Nucleus accumbens (tissue), 56 donors: ENCODE measurements at places on chromosomes 1 and 21.

GRCh38 chr1:155026588-155026987, 7.0 kb downstream of the DCST2 start:
- DNase-seq = no peak

DNA sequence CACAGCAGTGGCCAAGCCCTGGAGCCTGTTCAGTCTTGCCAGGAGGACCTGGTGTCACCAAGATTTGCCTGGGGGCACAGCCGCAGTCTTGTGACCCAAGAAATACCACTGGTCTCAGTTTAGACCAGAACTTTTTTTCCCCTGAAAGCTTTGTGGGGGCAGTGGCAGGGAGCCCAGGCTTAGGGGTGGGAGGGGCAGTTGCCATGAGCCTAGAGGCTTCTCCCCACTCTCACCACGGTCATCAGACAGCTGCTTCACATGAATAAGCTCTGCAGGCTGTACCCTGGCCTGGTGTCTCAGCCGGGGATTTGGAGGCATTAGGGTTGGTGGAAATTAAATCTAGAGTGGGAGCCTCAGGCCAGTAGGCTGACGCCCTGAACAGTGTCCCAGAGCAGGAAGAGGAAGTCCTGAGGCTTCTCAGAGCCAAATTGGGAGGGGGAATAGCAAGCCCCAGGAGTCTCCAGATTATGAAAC, 73.7 kb downstream of the SLC16A1 start:
- no peak for DNase-seq

DNA sequence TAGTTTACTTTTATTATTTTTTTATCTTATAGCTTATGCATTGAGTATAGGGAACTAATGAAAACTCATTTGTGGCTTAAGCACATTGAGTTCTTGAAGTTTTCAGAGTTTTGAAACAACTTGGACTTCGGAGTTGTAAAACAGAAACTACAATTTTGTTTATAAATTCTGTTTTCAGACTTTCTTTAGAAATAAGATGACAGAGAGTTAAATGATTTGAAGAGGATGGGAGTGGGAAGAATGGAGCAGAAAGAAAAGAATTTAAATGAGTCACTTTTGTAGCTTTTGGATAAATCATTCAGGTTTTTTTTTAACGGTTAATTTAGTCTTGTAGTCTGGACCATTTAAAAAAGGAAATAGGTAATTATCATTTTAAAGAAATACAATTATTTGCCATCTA, 32.3 kb downstream of the INKA2 start:
- DNase-seq = no peak

- DNase-seq = no peak
Observed at GRCh38 chr1:34054920-34055319, 110.1 kb downstream of the CSMD2 start.

GRCh38 chr1:38777464-38777957, 82.1 kb downstream of the RRAGC start:
- no peak for DNase-seq

DNA sequence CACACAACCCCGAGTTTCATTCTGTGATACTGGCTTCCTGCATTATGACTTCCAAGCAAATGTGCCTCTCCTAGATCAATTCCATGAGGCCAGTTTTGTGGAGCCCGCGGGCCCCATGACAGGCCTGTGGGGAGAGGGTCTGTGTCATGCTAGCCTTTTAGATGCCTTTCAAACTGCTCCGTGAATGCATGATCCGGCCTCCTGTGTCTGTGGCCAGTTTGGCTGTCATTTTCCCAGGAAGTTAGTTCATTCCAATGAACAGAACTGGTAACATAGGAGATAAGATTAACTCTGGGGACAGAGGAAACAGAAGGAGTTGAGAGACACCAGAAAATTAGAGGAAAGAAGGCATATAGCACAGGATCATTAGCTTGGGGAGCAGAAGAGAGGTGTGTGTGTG, 3.2 kb downstream of the FNDC7 start:
- DNase-seq = no peak

- peak; percentile 76 for DNase-seq
Observed at GRCh38 chr21:31558189-31558961, 101.1 kb upstream of the SOD1 start.

- DNase-seq = no peak
Observed at GRCh38 chr1:84365225-84366221, 32.8 kb upstream of the DNASE2B start.

- no peak for DNase-seq
Observed at GRCh38 chr1:101044749-101045148, 19.2 kb upstream of the DPH5 start.

- no peak for DNase-seq
Observed at GRCh38 chr21:34077888-34078287, 4.5 kb downstream of the MRPS6 start.

DNA sequence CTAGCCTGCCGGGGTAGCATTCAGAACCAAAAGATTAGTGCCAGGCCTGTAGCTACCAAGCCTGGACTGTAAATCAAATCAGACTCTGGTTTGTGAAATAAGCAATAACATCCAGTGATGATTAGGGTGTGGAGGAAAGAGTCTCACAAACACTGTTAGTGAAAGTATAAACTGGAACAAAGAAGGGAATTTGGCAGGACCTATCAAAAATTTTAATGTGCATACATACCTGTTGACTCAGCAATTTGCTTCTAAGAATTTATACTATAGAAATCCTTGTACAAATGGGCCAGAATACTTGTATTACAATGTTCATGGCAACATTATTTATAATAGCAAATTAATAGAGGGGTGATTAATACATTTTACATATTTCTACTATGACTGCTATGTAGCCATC, 109.8 kb upstream of the WARS2 start:
- no peak for DNase-seq

DNA sequence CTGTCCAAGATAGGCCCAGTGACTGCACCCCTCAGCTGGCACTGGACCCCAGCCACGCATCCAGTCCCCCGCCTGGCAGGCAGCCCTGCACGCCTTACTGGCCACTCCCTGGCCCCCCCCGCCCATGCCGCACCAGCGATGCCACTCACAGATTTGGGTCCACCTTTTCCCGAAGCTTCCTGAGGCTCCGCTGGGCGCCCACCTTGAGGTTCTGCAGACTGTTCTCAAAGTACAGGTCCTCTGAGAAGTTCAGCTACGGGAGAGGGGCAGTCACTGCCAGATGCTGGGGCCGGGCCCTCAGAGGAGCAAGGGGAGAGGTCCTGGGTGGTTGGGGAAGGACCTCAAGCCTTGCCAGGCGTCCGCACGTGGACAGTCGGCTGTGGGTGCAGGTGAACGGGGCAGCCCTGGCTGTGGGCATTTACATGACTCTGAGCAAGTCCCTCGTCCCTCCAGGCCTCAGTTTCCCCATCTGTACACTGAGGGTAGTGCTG, 8.1 kb downstream of the PRXL2B start:
- DNase-seq = no peak

DNA sequence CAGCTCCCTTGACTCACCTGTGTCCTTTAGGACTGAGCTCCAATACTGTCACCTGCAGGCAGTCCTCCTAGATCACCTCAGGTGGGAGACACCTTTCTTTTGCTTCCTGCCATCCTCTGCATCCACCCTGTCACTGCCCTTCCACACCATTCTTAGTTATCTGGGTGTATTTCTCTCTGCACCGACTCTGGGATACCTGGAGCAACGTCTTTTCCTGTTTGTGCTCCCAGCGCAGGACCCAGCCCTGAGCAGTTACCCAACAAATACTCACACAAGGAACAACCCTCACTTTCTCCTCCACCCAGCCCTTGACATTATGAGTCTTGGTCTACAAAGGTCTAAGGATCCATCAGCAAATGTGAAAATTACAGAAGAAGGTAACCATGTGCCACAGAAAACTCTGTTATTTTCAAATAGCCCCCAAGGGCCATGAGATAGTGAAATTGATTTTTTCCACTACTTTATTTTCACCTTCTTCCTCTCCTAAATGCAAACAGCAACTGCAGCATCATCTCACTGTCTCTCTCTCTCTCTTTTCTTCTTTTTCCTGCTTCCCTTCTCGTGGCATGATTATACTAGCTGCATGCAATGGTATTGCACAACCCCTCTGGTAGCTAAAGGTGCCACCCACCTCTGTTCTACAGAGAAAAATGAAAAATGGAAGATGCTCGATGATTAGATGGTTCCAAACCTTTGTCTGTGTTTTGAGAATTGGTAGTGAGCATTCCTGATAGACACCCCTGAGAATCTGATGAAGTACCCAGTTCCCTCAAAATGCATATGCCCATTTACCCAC, 89.0 kb downstream of the MIS18A start:
- DNase-seq = no peak

DNA sequence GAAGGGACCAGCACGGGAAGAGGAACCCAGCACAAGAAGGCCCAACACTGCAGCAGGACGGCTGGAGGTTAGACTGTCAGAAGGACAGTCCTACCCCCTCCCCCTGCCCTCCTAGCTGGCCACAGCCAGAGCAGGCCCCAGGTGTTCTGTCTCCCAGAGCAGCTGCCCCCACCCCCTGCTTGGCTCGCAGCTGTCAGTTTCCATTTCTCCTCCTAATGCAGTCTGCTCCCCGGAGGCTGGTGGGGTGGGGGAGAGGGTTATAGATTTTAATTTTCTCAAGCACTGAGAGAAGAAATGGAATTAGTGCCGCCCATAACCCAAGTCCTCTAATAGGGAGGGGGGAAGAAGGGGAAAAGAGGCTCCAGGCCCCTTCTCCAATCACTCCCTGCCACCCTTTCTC, 13.0 kb upstream of the PEAR1 start:
- no peak for DNase-seq

GRCh38 chr1:67270541-67270940, 37.1 kb upstream of the IL12RB2 start:
- DNase-seq = no peak
